Suprapubic skin (tissue), 4 donors: ENCODE measurements at places on chromosomes 2 and 18.

- no peaks in the 10 kb centered on the region for H3K4me1 ChIP-seq
- no peaks in the 10 kb centered on the region for H3K27me3 ChIP-seq
- no peak overlapping the region for H3K27ac ChIP-seq
- H3K4me3 ChIP-seq: no peak overlapping the region
- H3K36me3 ChIP-seq: no peaks in the 10 kb centered on the region
Measured at GRCh38 chr2:14306268-14306861, 326.2 kb upstream of the LRATD1 start.

DNA sequence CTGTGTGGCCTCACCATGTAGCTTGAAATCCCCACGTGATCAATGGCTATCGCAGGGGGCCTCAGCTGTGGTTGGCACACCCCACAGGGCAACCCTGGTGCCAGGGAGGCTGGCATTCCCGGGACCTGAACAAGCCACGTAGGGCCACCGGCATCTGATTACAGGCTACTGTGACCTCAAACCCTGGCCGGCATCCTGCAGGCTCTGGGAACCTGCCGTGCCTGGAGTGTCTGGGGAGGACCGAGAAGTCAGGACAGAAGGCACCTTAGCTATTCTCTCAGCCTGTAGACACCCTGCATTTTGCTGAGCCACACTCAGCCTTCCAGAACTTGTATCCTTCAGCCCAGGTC, 213.0 kb downstream of the GLI2 start:
- peaks cover 6% of the 10 kb centered on the region for H3K4me1 ChIP-seq
- no peak overlapping the region for H3K4me3 ChIP-seq
- H3K36me3 ChIP-seq: no peaks in the 10 kb centered on the region
- DNase-seq: no peak

- H3K4me3 ChIP-seq: no peak overlapping the region
- H3K36me3 ChIP-seq: no peaks in the 10 kb centered on the region
- peaks cover 21% of the 10 kb centered on the region for H3K4me1 ChIP-seq
- H3K27ac ChIP-seq: no peak overlapping the region
Measured at GRCh38 chr2:6879011-6879410, 1.4 kb downstream of the RSAD2 start.

DNA sequence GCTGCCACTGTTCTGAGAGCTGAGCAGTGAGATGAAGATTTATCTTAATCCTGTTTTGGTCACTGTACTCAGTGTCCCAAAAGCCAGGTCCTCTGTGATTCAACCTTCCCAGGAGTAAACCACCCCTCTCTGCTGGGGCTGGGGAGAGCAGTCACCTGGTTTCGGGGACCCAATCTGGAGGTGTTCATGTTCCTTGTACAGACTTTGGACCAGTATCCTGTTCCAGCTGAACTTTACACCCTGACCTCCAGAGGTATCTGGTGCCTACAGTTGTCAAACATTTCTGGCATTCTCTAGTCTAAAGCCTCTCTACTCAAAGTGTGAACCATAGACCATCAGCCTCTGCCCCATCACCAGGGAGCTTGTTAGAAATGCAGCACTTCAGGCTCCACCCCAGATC, 22.1 kb downstream of the CERS6 start:
- no peaks in the 10 kb centered on the region for H3K36me3 ChIP-seq
- H3K4me1 ChIP-seq: peaks cover 13% of the 10 kb centered on the region
- no peak overlapping the region for H3K27ac ChIP-seq
- DNase-seq: no peak

GRCh38 chr2:160417745-160418397, 75.7 kb downstream of the RBMS1 start:
- no peak overlapping the region for H3K4me3 ChIP-seq
- H3K4me1 ChIP-seq: peaks cover 24% of the 10 kb centered on the region
- H3K27ac ChIP-seq: no peak overlapping the region
- no peaks in the 10 kb centered on the region for H3K27me3 ChIP-seq
- DNase-seq: no peak

- peaks cover 48% of the 10 kb centered on the region for H3K27me3 ChIP-seq
- no peak for DNase-seq
- no peaks in the 10 kb centered on the region for H3K36me3 ChIP-seq
- H3K27ac ChIP-seq: no peak overlapping the region
- no peak overlapping the region for H3K4me3 ChIP-seq
Measured at GRCh38 chr2:240111253-240111652, 24.9 kb downstream of the COPS9 start.

DNA sequence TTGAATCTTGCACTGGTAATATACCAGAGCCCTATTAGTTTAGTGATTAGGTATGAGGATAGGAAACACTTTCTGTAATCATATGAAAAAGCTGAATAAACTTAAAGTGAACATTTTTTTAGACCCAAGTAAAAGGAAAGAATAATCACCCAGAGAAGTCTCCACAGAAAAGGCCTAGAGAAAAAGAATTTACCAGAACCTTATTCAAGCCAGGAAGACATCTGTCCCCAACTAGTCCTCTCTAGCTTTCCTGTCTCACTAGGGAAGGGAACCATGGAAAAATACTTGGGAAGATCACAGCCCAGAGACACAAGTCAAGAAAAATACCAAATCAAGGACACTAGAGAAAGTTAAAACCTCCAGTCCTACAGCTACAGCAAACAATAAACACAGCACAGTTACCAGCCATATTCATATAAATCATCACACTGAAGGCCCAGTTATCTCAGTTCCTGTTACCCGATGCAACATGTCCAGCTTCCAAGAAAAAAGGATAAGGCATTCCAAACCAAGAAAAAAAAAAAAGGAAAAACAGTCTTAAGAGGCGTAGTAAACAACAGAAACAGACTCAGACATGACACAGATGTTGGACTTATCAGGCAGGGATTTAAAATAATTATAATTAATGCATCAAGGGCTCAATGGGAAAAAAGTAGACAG, 461.5 kb downstream of the IRS1 start:
- DNase-seq: no peak
- no peak overlapping the region for H3K27ac ChIP-seq

GRCh38 chr2:174026122-174026845, 61.1 kb upstream of the SP3 start:
- DNase-seq: no peak
- peak overlapping the region; percentile 82 for H3K27ac ChIP-seq
- no peak overlapping the region for H3K4me3 ChIP-seq

DNA sequence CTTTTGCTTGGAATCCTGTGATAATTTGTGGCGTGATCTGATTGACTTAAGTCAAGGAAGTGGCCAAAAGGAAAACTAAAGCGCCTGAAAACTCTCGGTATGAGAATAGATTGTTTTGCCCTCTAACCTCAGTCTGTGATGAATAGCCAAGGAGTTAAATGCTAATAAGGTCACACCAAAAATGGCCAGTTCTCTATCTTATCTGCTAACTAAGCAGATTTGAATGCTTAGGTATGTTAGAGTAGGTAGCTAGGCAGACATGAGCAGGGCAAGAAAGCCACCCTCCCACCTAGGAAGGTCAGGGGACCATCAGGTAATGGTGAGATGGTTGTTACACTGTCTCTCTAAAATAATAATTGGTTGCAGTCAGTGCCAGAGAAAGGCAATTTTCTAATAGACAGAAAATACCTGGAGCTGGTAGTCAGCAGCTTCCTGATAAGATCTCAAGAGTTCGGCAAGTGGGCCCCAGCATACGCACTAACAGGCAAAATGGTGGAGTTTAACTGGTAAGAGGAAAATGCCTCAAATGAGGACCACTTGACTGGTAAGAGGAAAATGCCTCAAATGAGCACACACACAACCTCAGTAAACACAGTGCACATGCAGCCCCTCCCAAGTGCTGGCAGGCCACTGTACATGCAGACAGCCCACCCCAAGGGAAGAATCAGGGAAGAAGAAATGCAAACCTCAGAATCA, 468.4 kb downstream of the MBD2 start:
- no peaks in the 10 kb centered on the region for H3K4me1 ChIP-seq
- DNase-seq: no peak
- H3K36me3 ChIP-seq: no peaks in the 10 kb centered on the region
- H3K27ac ChIP-seq: no peak overlapping the region
- H3K27me3 ChIP-seq: no peaks in the 10 kb centered on the region
- H3K4me3 ChIP-seq: no peak overlapping the region

DNA sequence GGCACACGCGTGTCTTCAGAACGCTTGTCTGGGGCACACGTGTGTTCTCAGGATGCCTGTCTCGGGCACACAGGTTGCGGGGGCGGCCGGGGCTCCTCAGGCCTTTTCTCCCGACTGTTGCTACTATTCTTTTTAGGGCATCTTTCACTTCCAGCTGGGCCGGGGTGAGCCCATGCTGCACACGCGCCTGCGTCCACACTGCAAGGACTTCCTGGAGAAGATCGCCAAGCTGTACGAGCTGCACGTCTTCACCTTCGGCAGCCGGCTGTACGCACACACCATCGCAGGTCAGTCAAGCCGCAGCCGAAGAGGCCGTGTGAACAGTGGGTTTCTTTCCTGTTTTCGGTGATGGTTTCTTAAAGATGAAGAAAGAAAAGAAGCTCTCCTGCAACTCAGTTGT, 25.0 kb downstream of the CTDP1 start:
- H3K27ac ChIP-seq: no peak overlapping the region
- DNase-seq: no peak
- no peak overlapping the region for H3K4me3 ChIP-seq
- H3K36me3 ChIP-seq: peaks cover 73% of the 10 kb centered on the region
- no peaks in the 10 kb centered on the region for H3K4me1 ChIP-seq

- no peak overlapping the region for H3K27ac ChIP-seq
- no peak overlapping the region for H3K4me3 ChIP-seq
Measured at GRCh38 chr2:62852254-62852653, 146.7 kb downstream of the EHBP1 start.

DNA sequence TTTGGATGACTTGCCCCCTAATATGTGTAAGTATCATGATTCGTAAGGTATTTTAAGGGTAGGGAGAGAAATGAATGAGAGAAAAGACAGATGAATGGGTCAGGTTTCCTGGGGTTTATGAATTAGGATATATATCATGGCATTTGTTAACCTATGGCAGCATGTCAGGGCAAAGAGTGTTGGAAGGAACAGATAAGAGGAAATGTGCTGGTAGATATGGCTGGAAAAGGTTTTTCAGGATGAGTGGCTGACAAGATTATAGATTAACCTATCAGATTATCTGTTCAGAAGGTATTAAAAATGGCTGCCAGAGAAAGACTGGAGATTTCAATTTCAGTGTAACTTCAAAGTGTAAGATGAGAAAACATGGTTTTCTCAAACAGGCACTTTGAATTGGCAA, 67.8 kb downstream of the SRBD1 start:
- no peaks in the 10 kb centered on the region for H3K27me3 ChIP-seq
- H3K4me3 ChIP-seq: no peak overlapping the region

GRCh38 chr2:85663594-85664565, 4.1 kb downstream of the SFTPB start:
- no peak overlapping the region for H3K27ac ChIP-seq
- no peaks in the 10 kb centered on the region for H3K27me3 ChIP-seq
- H3K36me3 ChIP-seq: peaks cover 5% of the 10 kb centered on the region
- DNase-seq: no peak

- no peak overlapping the region for H3K4me3 ChIP-seq
- H3K27ac ChIP-seq: no peak overlapping the region
- no peak for DNase-seq
- H3K36me3 ChIP-seq: peaks cover 16% of the 10 kb centered on the region
Measured at GRCh38 chr2:111951486-111951885, 53.1 kb downstream of the MERTK start.

DNA sequence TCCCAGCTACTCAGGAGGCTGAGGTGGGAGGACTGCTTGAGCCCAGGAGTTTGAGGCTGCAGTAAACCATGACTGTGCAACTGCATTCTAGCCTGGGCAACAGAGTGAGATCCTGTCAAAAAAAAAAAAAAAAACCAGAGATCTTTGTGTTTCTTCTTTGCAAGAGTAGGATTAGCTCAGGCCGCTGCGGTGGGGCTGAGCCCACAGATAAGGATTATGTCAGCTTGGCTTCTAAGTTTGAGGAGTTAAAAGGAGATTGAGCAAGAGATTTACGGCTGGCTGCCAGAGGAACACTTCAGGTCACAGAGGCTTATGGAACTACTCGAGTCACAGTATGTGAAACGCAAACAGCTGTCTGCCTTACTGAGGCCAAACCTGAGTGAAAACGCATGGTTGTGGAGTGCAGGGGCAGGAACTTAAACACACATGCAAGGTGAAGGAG, 146.7 kb upstream of the L3MBTL4 start:
- no peak overlapping the region for H3K4me3 ChIP-seq
- H3K36me3 ChIP-seq: no peaks in the 10 kb centered on the region
- H3K27me3 ChIP-seq: no peaks in the 10 kb centered on the region
- H3K4me1 ChIP-seq: peaks cover 25% of the 10 kb centered on the region

GRCh38 chr2:70113359-70114070, 26.2 kb downstream of the PCBP1 start:
- DNase-seq: no peak
- no peaks in the 10 kb centered on the region for H3K27me3 ChIP-seq
- H3K36me3 ChIP-seq: no peaks in the 10 kb centered on the region
- no peak overlapping the region for H3K4me3 ChIP-seq
- H3K4me1 ChIP-seq: peaks cover 6% of the 10 kb centered on the region
- H3K27ac ChIP-seq: no peak overlapping the region

GRCh38 chr2:3458396-3459184, 60.7 kb downstream of the ADI1 start:
- no peak for DNase-seq
- H3K4me3 ChIP-seq: no peak overlapping the region
- H3K4me1 ChIP-seq: peaks cover 11% of the 10 kb centered on the region
- peaks cover 51% of the 10 kb centered on the region for H3K36me3 ChIP-seq
- H3K27me3 ChIP-seq: no peaks in the 10 kb centered on the region

DNA sequence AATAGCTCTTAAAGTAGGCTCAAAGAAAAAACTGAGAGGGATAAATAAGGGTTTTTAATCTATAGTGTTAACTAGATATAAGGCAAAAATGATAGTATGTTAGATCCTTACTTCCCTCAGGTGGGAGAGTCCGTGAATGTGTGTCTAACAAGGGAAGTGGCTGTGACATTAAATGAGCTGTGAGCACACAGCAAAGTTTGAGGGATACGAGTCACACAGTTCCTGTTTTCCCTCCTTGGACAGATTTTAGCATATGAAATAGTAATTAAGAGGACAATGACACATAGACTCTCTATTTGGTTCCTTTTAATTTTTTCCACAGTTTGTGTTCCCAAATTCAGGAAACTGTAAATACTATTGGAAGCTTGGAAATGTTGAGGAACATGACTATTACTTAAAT, 148.4 kb upstream of the CAVIN2 start:
- H3K27me3 ChIP-seq: no peaks in the 10 kb centered on the region
- no peak overlapping the region for H3K27ac ChIP-seq
- no peaks in the 10 kb centered on the region for H3K4me1 ChIP-seq
- H3K36me3 ChIP-seq: no peaks in the 10 kb centered on the region

DNA sequence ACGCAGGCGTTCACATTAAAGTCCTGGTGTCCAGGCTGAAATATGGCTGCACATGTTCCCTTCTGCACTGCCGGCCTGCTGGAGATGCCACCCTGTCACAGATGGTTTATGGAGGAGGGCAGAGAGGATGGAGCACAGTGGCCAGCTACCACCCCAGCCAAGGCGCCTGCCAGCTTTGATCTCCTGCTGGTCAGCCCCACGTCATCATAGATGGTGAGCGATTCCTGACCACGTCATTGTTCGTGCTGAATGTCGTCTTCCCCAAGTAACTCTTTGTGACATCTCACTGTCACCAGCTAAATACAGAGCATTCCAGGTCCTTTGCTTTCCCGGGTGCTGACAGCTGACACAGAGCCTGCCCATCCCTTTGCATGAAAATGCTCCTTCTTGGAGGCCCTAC, 248.3 kb downstream of the TTC32 start:
- no peaks in the 10 kb centered on the region for H3K36me3 ChIP-seq
- no peak overlapping the region for H3K4me3 ChIP-seq
- no peak for DNase-seq
- peaks cover 15% of the 10 kb centered on the region for H3K4me1 ChIP-seq

GRCh38 chr2:1672738-1673137, 71.6 kb downstream of the PXDN start:
- H3K27ac ChIP-seq: no peak overlapping the region
- peaks cover 34% of the 10 kb centered on the region for H3K36me3 ChIP-seq
- no peak overlapping the region for H3K4me3 ChIP-seq
- no peaks in the 10 kb centered on the region for H3K4me1 ChIP-seq
- H3K27me3 ChIP-seq: no peaks in the 10 kb centered on the region
